Skin of body (tissue), 3 donors: ENCODE measurements at places on chromosomes 2 and 18. TPM values are rescaled to one million over a fixed set of nuclear protein-coding genes. Genes with fewer than 3 reads are reported as not detected.

GRCh38 chr2:107932979-107933378 lies 53.3 kb upstream of the SLC5A7 start:
- DNase-seq: peak; percentile 66

GRCh38 chr2:240229603-240230235 lies 89.3 kb upstream of the OTOS start:
- DNase-seq: no peak

- peak; percentile 47 for DNase-seq
Observed at GRCh38 chr18:9684881-9685614, 23.1 kb upstream of the RAB31 start.

DNA sequence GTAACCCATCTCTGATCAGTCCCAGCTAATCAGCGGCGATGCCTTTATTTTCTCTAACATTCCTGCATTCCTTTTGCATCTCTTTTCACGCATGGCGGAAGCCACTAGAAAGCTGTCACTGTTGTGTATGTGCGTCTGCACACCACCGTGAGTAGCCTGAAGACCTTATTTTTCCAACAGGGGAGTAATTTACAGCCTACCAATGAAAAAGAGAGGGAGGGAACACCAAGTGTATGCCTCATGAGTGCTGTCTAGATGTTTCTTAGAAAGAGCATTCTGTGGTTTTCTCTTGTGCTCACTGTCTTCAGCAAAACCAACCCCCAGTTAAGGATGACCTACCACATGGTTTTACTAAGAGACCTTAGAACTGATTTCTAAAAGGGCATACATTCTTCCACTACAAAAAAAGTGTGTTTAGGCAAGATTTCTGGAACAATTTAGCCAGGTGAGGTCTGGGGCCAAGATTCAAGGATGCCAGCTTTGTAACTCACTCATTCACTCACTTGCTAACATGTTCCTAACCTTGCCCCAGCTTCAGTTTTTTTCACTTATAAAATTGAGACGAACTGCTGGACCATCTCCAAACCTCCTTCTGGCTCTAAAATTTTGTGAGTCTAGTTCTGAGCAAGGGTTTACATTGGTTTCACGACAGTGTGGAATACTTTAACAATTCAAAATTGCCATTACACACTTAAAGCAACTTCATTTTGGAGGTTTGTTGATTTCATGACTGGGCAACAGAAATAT lies 51.4 kb downstream of the BCL2 start:
- DNase-seq: no peak

- DNase-seq: no peak
Observed at GRCh38 chr2:175036582-175037018, 31.4 kb upstream of the CHN1 start.

DNA sequence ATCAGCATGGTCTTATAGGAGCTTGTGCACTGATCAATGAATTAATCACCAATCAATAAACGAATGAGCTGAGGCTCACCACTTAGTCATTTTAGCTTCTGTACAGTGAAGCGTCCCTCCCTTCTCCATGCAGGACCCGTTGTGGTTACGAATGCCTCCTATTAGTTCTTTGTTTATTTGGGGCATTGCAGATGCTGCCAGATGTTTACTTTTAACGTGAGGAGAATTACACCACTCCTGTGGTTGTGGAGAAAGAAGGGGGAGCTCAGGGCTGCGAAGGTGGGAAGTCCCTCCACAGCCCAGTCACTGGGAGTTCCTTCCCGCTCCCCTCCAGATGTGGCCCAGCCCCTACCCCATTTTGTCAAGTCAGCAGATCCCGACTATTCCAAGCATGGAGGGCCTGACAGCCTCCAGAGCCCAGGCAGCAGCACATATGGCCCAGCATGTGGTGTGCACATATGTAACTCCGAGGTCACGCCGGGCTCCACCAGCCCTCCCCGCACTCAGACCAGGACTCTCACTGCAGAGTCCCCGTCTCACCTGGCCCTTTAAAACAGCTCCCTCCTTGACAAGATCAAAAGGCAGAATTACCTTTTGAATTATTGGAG lies 20.9 kb downstream of the PKDCC start:
- no peak for DNase-seq

GRCh38 chr2:18637196-18637595 lies 47.8 kb upstream of the NT5C1B start:
- DNase-seq: no peak

DNA sequence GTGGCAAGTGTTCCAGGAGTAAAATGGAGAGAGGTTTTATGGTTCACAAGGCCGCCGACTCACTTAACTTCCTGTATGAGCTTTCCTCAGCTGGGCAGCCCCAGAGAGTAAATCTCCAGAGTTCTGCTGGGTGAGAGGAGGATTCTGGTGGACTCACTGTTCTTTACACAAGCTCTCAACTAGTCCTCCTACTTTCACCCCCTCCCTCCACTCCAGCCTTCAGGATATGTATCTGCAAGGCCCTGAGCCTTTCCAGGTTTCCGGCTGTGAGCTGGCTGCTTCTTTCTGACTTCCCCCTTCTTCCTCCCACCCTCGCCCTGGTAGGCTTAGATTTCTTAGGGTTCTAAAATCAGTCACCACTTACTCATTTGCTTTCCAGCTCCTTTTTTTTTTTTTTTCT lies 34.0 kb downstream of the EML6 start:
- no peak for DNase-seq

GRCh38 chr2:237956402-237956736 lies 10.4 kb upstream of the UBE2F start:
- no peak for DNase-seq

- no peak for DNase-seq
Observed at GRCh38 chr2:108417254-108417653, 31.8 kb upstream of the GCC2 start.

GRCh38 chr2:189798312-189799029 lies 14.2 kb downstream of the PMS1 start:
- DNase-seq: no peak

GRCh38 chr2:136436936-136437335 lies 319.0 kb upstream of the CXCR4 start:
- DNase-seq: no peak

DNA sequence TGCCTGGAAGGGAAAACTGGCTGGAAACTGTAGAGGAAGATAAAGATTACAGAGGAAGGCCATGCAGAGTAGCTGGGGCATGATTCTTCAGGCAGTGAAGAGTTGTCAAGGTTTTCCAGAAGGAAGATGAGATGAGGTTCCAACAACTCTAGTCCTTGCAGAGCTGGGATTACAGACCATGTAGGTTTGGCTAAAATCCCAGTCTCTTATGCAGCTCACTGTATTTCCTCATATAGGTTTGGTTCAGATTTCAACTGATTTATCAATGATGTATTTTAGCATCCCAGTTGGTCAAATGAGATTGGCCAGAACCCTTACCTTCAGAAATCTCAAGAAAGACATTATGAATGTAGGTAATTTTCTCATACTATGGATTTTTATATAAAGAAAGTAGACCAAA lies 16.4 kb downstream of the FAP start:
- no peak for DNase-seq

GRCh38 chr2:157813467-157813866 lies 62.7 kb downstream of the ACVR1 start:
- DNase-seq: no peak

DNA sequence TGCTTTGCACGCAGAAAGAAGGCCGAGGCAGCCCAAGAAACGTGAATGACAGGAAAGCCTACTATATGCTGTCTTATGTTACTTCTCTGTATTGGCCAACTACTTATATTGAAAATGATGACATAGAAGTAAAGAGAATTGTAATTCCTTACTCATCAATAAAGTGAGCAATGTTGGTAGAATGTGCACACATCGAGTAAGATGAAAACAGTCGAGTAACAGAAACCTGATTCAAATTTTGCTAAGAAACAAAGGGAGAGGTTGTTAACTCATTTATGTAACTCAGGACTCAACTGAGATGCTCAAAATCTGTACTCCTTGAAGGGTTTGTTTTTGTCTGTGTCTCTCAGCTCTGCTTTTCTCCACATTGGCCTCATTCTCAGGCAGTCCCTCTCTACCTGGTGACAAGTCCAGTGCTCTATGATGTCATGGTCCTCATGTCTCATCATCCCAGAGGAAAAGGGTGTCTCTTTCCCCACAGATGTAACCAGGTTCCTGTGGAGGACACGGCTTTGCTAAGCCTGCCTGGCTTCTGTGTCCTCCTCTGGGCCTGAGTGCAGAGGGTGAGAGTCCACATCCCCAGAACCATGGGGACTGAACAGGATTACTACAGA lies 30.3 kb upstream of the CCDC93 start:
- no peak for DNase-seq

DNA sequence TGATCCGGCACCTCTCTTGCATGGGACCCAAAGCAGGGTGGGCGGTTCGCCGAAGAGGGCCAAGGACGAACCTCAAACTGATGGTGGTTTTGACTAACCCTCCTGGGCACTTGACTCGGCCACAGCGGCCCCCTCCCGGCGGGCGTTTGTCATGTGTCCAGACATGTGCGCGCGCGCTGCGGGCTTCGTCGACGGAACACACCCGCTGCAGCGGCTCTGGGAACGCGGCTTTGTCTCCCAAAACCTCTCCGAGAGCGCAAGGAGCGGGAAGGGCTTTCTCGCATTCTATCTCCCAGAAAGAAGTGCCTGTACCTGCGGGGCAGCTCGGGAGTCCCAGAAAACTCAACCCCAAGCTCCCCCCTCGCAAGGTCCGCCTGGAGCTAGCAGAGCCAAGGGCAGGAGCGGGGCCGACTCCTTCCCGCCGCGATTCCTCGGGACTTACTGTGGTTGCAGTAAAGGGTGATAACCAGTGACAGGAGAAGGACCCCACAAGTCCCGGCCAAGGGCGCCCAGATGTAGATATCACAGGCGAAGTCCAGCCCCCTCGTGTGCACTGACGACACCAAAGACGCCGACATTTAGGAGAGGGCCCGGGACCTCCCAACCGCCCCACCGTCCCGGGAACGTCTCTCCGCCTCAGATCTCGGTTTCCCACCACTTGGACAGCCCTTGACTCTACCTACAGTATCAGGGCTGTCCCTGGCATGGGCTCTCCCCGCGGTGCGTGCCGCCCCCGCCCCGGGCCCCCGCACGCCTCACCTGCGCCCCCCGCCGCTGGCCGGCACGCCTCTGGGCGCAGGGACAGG lies 1.6 kb downstream of the CD8A start:
- DNase-seq: no peak

DNA sequence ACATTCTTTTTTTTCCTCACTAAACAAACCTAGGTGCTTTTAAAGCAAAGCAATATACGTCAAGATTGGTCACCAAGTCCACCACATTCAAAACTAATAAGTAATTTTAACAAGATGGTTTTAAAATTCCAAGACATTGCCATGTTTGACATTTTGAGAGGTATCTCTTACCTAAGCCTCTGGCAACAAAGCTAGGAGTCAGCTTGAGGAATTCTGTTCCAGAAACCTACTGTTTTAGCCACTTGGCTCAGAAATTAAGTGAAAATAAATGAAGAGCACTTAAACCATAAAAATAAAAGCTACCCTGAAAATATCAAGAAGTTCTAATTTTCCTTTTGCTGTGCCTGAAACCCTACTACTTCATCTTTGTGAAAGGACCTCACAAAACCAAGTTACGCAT lies 30.0 kb upstream of the CHMP3 start:
- DNase-seq: no peak

GRCh38 chr2:236947896-236948295 lies 137.8 kb upstream of the COPS8 start:
- no peak for DNase-seq

LINC00305 gene
- total RNA-seq: not detected

VWA3B gene
- total RNA-seq: not detected

BMP10 gene
- total RNA-seq: not detected

CD8A gene
- total RNA-seq: not detected

NUP35 gene
- total RNA-seq: 24.9 TPM

GTF2A1L gene
- total RNA-seq: 1.5 TPM
